ENCODE measurements at places on chromosomes 6 and 20. TPM values are rescaled to one million over a fixed set of nuclear protein-coding genes. Genes with fewer than 3 reads are reported as not detected.

Gene FAM162B
- 0.30 TPM for total RNA-seq

Gene C6orf52
- 0.38 TPM for total RNA-seq

Gene TNXB
- total RNA-seq, result 1.1 TPM

Gene NHSL1
- total RNA-seq, result 3.5 TPM

Gene HRH3
- total RNA-seq, result not detected

Gene ASIP
- total RNA-seq, result not detected

Gene TAGAP
- total RNA-seq, result not detected

Gene IL17F
- total RNA-seq, result not detected

Measured in smooth muscle cell of the coronary artery (primary cell).